ENCODE measurements at places on chromosomes 11 and 22.

DNA sequence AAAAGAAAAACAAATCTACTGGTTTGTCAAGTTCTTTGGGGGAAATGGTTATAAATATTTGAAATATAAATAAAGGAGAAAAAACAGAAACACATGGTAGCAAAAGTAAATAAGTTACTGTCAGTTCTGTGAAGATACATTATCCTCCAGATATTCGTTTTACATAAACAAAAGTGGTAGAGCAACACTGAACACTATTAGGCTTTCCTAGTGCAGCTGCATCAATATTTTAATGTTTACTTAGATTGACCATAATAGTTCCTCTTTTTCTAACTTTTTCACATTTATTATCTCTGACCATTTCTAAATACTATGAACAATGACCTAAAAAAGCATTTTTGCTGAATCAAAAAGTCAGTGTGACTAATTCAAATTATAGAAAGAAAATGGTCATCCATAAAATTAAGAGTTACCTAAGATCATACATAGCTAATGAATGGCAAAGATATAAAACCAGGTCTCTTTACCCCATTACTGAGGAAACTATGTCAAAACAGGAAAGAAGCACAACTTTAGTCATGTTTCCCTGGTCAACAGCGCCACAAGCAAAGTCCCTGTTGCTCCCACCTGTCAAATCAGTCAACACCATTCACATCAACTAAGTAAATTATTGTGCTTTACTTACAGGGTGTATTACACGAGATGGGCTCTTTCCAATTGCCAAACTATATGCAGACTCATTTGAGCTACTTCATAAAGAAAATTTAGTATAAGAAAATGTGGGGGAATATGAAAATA, 38.5 kb downstream of the SBF2 start:
- no peak for DNase-seq

- no peak for DNase-seq
Measured at GRCh38 chr22:22558071-22558971, 744 bp downstream of the PRAME start.

- no peak for DNase-seq
Measured at GRCh38 chr11:32775908-32776307, 18.6 kb downstream of the CCDC73 start.

- no peak for DNase-seq
Measured at GRCh38 chr11:102276783-102277182, 40.5 kb upstream of the BIRC3 start.

DNA sequence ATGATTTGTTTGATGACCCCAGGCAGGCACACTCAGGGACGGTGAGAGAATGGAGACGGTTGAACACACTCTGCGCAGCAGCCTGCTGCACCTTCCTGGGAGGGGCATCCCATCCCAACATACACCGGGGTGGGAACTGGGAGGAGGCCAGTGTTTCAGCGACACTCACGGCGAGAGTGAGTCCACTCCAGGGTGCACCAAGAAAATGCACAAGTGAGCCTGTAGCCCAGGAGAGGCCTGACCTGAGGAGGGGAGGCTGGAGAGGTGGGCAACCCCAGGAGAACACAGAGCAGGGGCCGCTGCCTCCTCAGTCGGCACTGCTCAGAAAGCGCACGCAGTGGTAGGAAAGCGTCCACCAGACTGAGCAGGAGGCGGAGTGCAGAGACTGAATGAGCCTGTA, 54.5 kb downstream of the IGF2 start:
- no peak for DNase-seq

DNA sequence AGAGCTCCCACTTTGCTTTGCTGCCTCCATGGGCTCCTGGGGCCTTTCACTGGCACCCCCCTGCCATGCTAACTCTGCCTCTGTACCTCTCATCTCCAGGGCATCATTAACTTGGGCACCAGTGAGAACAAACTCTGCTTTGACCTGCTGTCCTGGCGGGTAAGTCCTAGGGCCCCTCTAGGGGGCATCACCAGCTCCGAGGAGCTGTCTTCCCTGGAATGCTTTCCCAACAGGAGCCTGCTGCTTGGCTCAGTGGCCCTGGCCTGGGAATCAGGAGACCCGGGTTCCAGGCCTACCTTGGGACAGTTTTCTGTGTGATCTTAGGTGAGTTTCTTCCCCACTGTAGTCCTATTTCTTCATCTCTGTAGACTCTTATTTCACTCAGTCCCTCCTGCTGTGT, 5.1 kb downstream of the ACCS start:
- no peak for DNase-seq

DNA sequence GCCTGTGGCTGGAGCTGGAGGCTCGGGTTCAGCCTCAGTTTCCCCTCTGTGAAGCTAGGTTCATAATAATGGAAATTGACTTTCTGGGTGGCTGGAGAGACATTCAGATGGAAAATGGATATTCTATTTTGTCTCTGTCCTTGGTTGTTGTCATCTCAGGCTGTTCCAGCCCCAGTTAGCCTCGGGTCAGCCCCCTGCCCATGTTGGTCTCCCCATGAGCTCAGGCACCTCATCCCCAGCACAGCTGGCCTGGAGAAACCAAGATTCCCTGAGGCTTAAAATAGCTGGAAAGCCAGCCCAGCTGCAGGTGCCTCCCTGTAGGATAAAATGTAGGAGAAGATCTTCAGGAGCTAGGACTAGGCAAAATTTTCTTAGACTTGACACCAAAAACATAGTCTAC, 129.5 kb downstream of the MED15 start:
- no peak for DNase-seq

GRCh38 chr11:83572581-83573496, 286.7 kb upstream of the CCDC90B start:
- no peak for DNase-seq

- no peak for DNase-seq
Measured at GRCh38 chr11:102724904-102725500, at the start of gene MMP8. Gene MMP8, minus strand, starts transcription at chr11:102724954. Its CDS starts 99 bp downstream, at chr11:102724855.

All from CD4-positive, alpha-beta T cell treated with Interferon gamma for 1 hour (primary cell).